ENCODE measurements at places on chromosomes 4 and X. TPM values are rescaled to one million over a fixed set of nuclear protein-coding genes. Genes with fewer than 3 reads are reported as not detected.

DNA sequence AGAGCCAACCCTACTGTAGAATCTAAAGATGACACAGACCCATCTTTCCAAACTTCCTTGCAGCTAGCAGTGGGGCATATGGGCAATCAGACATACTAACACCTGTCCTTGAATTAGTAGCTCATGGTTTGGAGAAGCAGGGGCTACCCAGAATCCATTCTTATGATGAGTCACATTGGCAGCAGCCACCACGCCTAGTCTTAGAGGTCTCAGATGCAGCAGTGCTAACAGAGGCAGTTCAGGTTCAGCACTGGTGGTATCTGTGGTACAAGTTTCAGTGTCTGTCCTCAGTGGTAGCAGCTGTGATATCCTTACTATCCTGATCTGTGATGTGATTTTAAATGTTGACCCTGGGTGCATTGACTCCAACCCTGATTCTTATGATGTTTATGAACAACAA, 68.1 kb downstream of the FRMPD4 start:
- no peak for DNase-seq

DNA sequence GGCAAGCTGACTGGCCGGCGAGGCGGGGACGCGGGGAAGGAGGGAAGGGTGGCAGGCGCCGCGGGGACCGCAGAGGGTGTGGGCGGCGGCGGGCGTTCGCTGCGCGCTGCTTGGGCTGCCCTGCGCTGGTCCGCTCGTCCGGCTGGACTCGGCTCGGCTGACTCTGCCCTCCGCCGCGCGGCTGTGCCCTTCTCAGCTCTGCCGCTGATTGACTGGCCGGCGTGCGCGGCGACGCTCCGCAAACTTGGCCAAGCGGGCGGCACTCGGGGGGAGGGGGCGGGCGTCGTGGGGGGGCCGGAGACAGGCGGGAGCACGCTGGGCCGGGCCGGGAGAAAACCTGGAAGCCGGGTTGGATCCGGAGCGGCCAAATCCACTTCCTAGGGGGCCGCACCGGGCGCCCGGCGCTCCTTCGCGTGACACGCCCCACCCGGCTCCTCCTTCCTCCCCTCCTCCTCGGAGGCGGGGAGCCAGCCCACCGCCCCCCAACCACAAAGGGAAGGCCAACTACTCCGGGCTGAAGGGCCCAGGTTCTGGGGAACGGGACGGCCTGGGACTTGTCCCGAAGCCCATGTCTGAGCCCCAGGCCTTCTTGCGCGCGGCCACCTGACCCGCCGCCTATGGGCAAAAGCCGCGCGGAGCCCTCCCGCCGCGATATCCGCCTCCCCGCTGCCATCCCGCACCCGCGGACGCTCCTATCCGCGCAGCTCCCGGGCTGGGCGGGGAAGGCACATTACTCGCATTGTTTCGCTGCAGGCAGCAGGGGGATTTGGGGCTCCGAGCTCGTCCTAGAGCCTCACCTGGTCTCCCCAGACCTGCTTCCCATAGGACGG, at the start of gene GPC4:
Gene GPC4 (minus strand): TSS at position 214 of the 830 bp plus-strand sequence. CDS start 524 bp downstream, outside the sequence.
- peak; percentile 56 for DNase-seq

DNA sequence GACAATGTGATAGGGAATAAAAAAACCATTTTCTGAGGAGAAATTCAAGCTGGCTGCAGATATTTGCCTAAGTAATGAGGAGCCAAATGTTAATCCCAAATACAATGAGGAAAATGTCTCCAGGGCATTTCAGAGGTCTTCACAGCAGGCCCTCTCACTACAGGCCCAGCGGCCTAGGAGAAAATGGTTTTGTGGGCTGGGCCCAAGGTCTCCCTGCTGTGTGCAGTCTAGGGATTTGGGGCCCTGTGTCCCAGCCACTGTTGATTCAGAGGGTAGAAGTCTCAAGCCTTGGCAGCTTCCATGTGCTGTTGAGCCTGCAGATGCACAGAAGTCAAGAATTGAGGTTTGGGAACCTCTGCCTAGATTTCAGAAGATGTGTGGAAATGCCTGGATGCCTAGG, 778.7 kb downstream of the CENPC start:
- no peak for DNase-seq

GRCh38 chr4:38740303-38740702, 42.5 kb downstream of the TLR10 start:
- DNase-seq = no peak

DNA sequence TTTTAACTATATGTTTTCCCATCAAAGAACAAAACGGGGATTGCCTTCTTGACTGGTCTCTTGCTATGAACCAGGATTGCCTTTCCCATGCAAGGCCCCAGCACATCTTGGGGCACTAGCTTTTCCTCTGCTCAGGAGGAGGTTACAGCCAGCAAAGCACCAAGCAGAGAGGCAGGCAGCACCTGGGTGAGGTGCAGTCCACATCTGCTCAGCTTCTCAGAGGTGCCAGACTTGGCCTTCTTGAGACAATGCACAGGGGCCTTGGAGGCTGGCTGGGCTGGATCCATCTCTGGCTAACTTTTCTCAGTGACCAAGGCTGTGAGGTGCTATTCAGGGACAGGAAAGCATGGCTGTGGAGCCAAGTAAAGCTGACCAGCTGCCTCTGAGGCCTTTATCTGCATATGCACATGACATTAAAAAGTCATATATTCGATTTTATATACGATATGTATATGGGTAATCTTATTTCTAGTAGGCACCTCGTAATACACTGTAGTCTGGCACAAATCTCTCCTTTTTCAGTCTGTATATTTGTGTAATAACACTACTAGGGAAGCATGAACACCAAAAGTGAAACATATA, 86.9 kb downstream of the CC2D2A start:
- DNase-seq = no peak

DNA sequence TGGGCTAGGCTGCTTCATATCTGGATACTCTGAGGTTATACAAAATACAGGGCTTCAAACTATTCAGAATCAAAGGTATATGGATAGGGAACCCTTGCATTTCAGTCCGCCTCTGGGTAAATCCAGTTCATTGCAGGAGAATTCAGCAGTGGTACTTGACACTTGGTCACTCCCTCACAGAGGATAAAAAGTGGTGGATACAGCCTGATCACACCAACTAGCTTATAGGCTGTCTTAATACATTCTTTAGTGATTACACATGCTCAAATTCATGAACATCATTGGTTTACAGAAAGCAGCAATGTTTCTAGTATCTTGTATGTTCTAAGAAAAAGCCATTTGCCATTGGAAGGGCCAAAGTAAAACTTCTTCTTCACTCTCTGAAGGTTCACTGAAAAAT, 104.8 kb upstream of the PDE5A start:
- DNase-seq = no peak

- no peak for DNase-seq
Measured at GRCh38 chr4:23015821-23016220, 323.1 kb downstream of the GBA3 start.

- DNase-seq = no peak
Measured at GRCh38 chr4:33448948-33449347, 2728.8 kb downstream of the PCDH7 start.

GRCh38 chr4:33696041-33696440, 2548.3 kb downstream of the ARAP2 start:
- DNase-seq = no peak

- DNase-seq = no peak
Measured at GRCh38 chrX:112687189-112687691, 7.5 kb upstream of the LHFPL1 start.

GRCh38 chr4:39124885-39125599, 57.3 kb upstream of the WDR19 start:
- no peak for DNase-seq

DNA sequence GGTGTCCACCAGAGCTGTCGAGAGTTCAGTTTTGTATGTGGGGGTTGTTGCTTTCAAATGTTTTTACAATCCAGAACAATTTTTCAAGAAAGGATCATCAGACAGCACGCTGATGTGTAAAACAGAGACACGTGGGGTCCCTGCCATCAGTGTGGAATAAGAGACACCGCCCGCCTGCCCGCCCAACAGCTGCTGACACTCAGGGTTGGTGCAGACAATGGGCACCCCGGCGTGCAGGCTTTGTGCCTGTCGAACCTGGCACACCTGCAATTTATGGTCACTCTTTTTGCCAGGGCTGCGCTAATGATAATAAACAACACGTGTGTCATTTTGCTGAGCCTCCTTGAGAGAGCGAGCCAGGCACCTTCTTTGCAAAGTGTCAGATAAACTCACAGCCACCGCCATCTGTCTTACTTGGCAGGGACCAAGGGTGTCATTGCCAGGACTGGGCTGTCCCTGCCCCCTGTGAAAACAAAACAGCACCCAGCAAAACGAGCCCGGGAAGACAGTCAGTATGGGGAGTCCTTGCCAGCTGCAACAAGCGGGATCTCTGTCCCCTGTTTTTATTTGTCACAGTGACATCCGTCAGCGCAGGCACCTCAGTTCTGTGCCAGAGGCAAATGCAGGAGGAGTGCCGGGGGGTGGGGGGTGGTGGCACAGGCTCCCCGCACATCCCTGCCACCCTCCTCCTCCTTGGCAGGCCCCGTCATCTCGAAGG, 69.1 kb downstream of the PSAPL1 start:
- DNase-seq = peak; percentile 88

- DNase-seq = no peak
Measured at GRCh38 chr4:111797455-111798163, 347.6 kb upstream of the FAM241A start.

DNA sequence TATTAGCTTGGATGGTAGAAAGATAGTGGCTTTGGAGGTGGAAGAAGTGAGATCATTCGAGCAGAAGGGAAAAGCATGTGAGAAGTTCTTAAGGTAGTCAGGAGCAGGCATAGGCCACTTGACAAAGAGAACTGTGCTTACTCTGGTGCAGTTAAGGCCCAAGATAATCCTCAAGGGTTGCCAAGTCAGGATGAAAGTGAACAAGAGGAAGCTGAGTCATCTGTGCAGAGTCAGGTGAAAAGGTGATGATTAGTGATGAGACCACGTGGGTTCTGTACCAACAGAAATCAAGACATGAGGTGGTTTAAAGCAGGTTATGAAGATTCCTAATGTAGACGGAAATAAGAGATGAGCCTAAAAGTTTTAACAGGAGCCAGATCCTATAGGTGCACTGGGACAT, 369.8 kb downstream of the DTHD1 start:
- DNase-seq = no peak

Gene HMGN5
- total RNA-seq = 5.6 TPM

Gene TNIP3
- not detected for total RNA-seq

Gene PPAT
- total RNA-seq = 12.2 TPM

Gene SSX3
- total RNA-seq = not detected

Gene RGN
- total RNA-seq = 10.5 TPM

All from prostate gland (tissue), 2 donors.